ENCODE measurements at places on chromosomes 4 and X. TPM values are rescaled to one million over a fixed set of nuclear protein-coding genes. Genes with fewer than 3 reads are reported as not detected.

DNA sequence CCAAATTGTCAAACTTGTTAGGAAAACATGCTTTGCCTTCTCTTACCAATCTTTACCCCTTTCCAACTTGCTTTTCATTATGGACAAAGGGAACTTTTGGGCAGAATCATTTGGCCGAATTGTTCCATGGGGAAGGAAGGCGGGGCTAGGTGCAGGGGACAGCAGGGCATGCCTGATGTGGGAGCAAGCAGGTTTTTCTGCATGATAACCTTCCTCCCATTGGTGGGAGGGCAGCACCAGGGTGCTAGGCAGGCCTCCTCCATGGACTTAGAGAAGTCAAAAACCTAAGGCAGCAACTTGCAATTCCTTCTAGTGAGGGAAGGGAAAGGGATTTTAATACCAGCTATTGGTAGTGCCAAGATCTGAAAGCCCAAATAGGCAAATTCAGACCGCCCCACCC, 260.5 kb downstream of the MAPK10 start:
- no peak overlapping the region for H3K27ac ChIP-seq
- H3K4me3 ChIP-seq: no peak overlapping the region
- no peaks in the 10 kb centered on the region for H3K27me3 ChIP-seq
- DNase-seq: no peak

DNA sequence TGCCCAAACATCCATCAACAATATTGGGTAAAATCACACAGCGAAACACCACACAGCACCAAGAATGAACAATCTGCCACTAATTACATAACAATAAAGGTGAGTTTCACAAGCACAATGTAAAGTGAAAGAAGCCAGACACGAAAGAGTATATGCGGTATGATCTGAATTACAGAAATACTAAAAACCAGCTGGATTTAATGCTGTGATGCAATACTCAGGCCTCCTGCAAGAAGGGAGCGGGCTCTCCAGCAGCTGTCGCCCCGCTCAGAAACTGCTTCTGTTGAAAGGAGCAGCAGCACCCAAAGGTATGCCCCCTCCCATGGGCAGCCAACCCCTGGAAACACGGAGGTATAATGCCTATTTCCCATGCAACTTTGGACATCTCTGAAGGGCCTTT, 77.0 kb downstream of the PAPSS1 start:
- no peak for DNase-seq
- no peaks in the 10 kb centered on the region for H3K4me1 ChIP-seq
- no peak overlapping the region for H3K4me3 ChIP-seq
- H3K27me3 ChIP-seq: no peaks in the 10 kb centered on the region
- no peak overlapping the region for H3K27ac ChIP-seq

Gene ZMYM3
- total RNA-seq: 23.2 TPM

DNA sequence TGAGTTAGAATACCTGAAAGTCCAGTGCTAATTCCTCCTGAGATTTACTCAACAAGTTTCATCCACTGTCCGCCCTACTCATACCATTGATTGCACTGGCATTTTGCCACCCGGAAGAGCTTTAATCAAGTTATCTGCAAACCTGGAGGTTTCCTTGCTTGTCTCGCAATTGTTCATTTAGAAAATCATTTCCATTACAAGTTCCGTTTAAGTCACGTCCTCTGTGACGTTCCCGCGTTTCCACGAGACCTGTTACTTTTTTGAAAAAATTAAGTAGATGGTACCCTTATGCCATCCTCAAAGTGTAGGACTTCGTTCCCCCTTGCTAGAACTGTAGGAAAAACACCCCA, 761 bp upstream of the FRYL start:
- H3K36me3 ChIP-seq: no peaks in the 10 kb centered on the region
- peaks cover 28% of the 10 kb centered on the region for H3K4me1 ChIP-seq
- H3K4me3 ChIP-seq: peak overlapping the region; percentile 94
- H3K27me3 ChIP-seq: no peaks in the 10 kb centered on the region

Gene PPARGC1A
- 10.5 TPM for total RNA-seq

DNA sequence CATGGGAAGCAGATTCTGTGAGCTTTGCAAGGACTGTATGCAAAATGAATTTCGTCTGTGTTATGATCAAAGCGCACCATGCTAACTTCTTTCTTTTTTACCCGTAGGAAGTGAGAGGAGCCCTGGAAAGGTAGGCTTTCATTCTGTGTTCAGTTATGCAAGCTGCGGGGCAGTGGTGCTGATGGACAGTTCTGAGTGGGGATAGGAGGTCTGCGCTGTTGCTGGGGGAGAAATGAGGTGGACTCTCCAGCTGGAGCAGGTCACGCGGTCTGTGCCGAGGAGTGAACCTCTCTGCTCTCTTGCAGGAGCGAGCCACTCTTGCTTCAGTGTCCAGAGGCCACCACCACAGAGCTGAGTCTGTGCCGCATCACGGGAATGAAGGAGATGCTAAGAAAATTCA, 4.5 kb downstream of the TRIML1 start:
- no peak for DNase-seq
- H3K4me1 ChIP-seq: no peaks in the 10 kb centered on the region
- no peak overlapping the region for H3K4me3 ChIP-seq
- H3K27ac ChIP-seq: no peak overlapping the region

DNA sequence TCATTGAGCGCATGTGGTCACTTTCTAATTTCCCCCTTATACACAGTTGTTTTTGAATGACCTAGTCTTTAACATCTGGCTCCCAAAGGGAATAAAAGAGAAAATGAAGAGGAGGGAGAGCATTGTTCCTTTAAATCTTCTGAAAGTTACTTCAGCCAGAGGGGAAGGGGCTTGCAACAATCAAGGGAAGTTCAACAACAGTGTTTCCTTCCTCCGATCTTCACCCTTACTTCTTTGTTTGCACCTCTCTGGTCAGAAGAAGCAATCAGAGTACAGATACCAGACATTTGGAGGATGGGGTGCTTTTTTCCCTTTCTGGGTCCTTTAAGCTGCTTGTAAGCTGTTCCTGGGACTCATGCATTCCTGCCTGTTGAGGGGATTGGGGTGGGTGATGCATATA, 125.4 kb downstream of the TBC1D19 start:
- H3K27me3 ChIP-seq: no peaks in the 10 kb centered on the region
- DNase-seq: no peak
- H3K4me1 ChIP-seq: no peaks in the 10 kb centered on the region
- no peaks in the 10 kb centered on the region for H3K36me3 ChIP-seq
- H3K27ac ChIP-seq: no peak overlapping the region

- H3K27me3 ChIP-seq: no peaks in the 10 kb centered on the region
- DNase-seq: no peak
- no peak overlapping the region for H3K27ac ChIP-seq
- H3K36me3 ChIP-seq: no peaks in the 10 kb centered on the region
Observed at GRCh38 chrX:5117816-5118215, 1110.9 kb downstream of the NLGN4X start.

- no peak for DNase-seq
- no peaks in the 10 kb centered on the region for H3K27me3 ChIP-seq
- no peaks in the 10 kb centered on the region for H3K36me3 ChIP-seq
- no peak overlapping the region for H3K27ac ChIP-seq
- no peaks in the 10 kb centered on the region for H3K4me1 ChIP-seq
Observed at GRCh38 chrX:40513835-40514234, 66.9 kb upstream of the ATP6AP2 start.

GRCh38 chrX:107825698-107826237, at the start of gene MID2:
MID2 (plus strand) TSS chrX:107825866; CDS start chrX:107826427, 561 bp downstream.
- H3K4me1 ChIP-seq: peaks cover 14% of the 10 kb centered on the region
- no peaks in the 10 kb centered on the region for H3K27me3 ChIP-seq
- peak within 1 kb of the TSS; percentile 89 for H3K27ac ChIP-seq

DNA sequence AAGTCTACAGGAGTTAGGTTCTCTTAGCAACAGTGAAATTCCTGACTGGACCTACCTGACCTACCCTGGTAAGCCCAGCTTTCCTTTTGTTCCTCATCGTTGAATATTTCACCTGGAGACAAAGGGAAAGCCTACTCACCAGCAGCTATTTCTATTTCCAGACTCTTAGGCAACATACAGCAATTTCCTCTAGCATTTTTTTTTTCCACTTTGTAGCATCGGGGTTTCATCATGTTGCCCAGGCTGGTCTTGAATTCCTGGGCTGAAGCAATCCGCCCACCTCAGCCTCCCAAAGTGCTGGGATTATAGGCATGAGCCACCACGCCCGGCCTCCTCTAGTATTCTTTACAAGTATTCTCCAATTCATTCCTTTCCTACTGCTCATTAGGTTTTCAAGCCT, 6.8 kb upstream of the S100G start:
- H3K4me1 ChIP-seq: no peaks in the 10 kb centered on the region
- no peak for DNase-seq
- no peaks in the 10 kb centered on the region for H3K27me3 ChIP-seq
- H3K27ac ChIP-seq: no peak overlapping the region
- H3K4me3 ChIP-seq: no peak overlapping the region
- no peaks in the 10 kb centered on the region for H3K36me3 ChIP-seq

- H3K27me3 ChIP-seq: no peaks in the 10 kb centered on the region
- no peaks in the 10 kb centered on the region for H3K4me1 ChIP-seq
- no peaks in the 10 kb centered on the region for H3K36me3 ChIP-seq
- no peak for DNase-seq
Observed at GRCh38 chr4:158128540-158128939, 44.3 kb downstream of the GASK1B start.

GRCh38 chr4:10354225-10354624, 103.0 kb downstream of the ZNF518B start:
- H3K36me3 ChIP-seq: no peaks in the 10 kb centered on the region
- H3K4me3 ChIP-seq: no peak overlapping the region
- H3K4me1 ChIP-seq: no peaks in the 10 kb centered on the region
- H3K27ac ChIP-seq: no peak overlapping the region
- no peaks in the 10 kb centered on the region for H3K27me3 ChIP-seq

DNA sequence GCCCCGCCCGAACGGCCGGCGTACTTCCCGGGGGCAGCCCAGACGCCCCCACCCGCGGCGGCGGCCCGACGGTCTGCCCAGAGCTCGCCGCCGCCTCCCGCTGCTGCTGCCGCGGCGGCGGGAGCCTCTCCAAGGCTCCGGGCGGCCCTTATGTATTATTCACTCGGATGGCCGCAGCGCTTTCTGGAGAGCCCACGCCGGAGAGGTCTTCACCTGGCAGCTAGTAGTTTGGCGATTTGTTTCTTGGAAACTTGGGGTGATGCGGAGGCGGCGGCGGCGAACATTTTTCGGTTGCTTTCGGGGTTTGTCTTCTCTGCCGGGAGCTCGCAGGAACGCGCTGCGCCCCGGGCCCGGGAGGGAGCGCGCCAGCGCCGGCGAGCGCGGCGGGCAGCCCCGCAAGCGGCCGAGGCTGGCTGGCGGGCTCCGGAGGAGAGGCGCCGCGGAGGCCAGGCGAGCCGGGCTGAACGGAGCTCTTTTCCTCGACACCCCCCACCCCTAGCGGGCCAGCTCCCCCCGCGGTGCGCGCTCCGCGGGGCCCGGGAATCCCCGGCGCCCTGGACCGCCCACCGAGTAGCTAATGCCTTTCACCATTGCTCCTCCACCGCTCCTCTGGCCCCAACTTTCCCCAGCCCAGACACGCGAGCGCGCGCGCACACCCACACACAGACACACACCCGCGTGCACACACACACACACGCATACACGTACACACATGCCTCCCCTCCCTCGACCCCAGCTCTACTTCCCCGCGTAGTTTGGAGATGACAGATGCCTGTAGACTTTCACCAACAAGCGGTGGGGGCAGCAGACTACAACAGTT, 113.5 kb downstream of the DHX15 start:
- peaks cover 55% of the 10 kb centered on the region for H3K27me3 ChIP-seq
- H3K4me1 ChIP-seq: peaks cover 25% of the 10 kb centered on the region
- no peak overlapping the region for H3K27ac ChIP-seq

Gene ETDA
- total RNA-seq: not detected

GRCh38 chr4:41561244-41561643, 23.3 kb downstream of the LIMCH1 start:
- no peak overlapping the region for H3K27ac ChIP-seq
- H3K4me3 ChIP-seq: no peak overlapping the region
- H3K4me1 ChIP-seq: peaks cover 11% of the 10 kb centered on the region

Gene HTN3
- total RNA-seq: not detected

DNA sequence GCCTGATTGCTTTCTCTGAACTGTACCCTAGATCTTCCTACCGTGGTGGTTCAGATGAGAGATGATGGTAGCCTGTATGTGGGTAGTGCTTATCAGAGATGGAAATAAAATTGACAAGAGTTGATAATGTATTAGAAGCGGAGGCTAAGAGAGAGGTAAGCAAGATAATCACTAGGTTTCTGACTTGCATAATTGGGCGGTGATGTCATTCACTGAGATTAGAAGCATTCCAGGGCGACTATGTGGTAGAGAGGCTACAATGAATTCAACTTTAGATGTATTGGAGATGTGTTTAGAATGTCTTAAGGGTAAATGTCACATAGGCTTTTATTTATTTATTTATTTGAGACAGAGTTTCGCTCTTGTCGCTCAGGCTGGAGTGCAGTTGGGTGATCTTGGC, 415 bp upstream of the TENM3 start:
- no peak overlapping the region for H3K27ac ChIP-seq
- no peaks in the 10 kb centered on the region for H3K4me1 ChIP-seq
- no peak for DNase-seq
- H3K27me3 ChIP-seq: no peaks in the 10 kb centered on the region

GRCh38 chrX:47880927-47881326, 44.2 kb downstream of the ZNF81 start:
- H3K4me3 ChIP-seq: no peak overlapping the region
- DNase-seq: no peak
- H3K4me1 ChIP-seq: no peaks in the 10 kb centered on the region
- H3K36me3 ChIP-seq: no peaks in the 10 kb centered on the region
- H3K27me3 ChIP-seq: no peaks in the 10 kb centered on the region
- H3K27ac ChIP-seq: no peak overlapping the region

Gene BCORL1
- 13.6 TPM for total RNA-seq

DNA sequence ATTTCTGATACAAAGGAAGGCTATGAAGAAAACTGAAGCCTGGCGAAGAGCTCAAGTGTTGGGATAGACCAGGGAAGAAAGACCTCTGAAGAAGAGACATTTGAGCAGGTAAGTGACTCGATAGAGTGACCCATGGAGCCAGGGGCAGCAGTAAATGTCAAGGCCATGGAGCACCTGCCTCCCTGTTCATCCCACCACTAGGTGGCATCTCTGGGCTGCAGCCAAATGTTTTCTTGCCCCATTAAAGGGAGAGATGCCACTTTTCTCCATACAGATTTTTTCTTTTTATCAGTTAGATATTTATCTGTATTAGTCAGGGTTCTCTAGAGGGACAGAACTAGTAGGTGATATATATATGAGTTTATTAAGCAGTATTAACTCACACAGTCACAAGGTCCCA, 4.9 kb upstream of the ZNF81 start:
- peak; percentile 54 for DNase-seq
- no peaks in the 10 kb centered on the region for H3K27me3 ChIP-seq
- no peak overlapping the region for H3K4me3 ChIP-seq
- no peaks in the 10 kb centered on the region for H3K36me3 ChIP-seq

- H3K27ac ChIP-seq: no peak overlapping the region
- peaks cover 30% of the 10 kb centered on the region for H3K4me1 ChIP-seq
- no peak for DNase-seq
- no peaks in the 10 kb centered on the region for H3K36me3 ChIP-seq
Observed at GRCh38 chr4:76960014-76960413, 10.5 kb downstream of the SEPTIN11 start.

Gene USP38
- 25.6 TPM for total RNA-seq

DNA sequence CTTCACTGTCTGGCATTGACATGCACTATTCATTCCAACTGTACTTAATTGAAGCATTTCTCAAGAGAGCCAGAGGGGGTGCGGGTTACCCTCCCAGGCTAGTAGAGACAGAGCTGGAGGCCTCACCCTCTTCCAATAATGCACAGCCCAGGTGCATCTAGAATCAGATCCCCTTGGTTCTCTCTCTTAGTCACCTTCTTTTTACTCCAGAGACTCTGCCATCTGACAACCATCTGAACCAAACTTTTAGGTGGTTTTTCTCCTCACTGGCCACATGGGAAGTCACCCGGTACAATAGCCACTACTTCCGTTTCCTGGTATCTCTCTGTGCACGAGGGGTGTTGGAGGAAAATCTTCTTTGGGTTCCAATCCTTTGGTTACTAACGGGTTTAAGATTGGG, 81.3 kb downstream of the SLC2A9 start:
- H3K27ac ChIP-seq: no peak overlapping the region
- H3K4me3 ChIP-seq: no peak overlapping the region

Gene CABS1
- not detected for total RNA-seq

Gene KCND1
- total RNA-seq: 1.8 TPM

All from lower lobe of right lung (tissue), 2 donors.